ENCODE measurements at places on chromosomes 2 and 18. TPM values are rescaled to one million over a fixed set of nuclear protein-coding genes. Genes with fewer than 3 reads are reported as not detected.

The SLC19A3 gene
- polyA plus RNA-seq: 20.5 TPM

The CD28 gene
- 3.3 TPM for polyA plus RNA-seq

The POMC gene
- 1.5 TPM for polyA plus RNA-seq

The LYPD6B gene
- 35.8 TPM for polyA plus RNA-seq

The LBX2 gene
- 0.77 TPM for polyA plus RNA-seq

The MYOM1 gene
- 4.5 TPM for polyA plus RNA-seq

The RAB17 gene
- polyA plus RNA-seq: 19.1 TPM

The DOK6 gene
- 13.2 TPM for polyA plus RNA-seq

The DNAJC5G gene
- polyA plus RNA-seq: 0.35 TPM

The STK39 gene
- polyA plus RNA-seq: 23.6 TPM

The CCDC121 gene
- 13.0 TPM for polyA plus RNA-seq

The QPCT gene
- 13.5 TPM for polyA plus RNA-seq

The GDF7 gene
- 0.23 TPM for polyA plus RNA-seq

The TMEM247 gene
- not detected for polyA plus RNA-seq

The DSG1 gene
- polyA plus RNA-seq: not detected

The IL1R1 gene
- 107 TPM for polyA plus RNA-seq

The DSC2 gene
- polyA plus RNA-seq: 9.7 TPM

The STEAP3 gene
- polyA plus RNA-seq: 3.0 TPM

The PIEZO2 gene
- 251 TPM for polyA plus RNA-seq

The MRPL33 gene
- polyA plus RNA-seq: 103 TPM

The LRP2 gene
- polyA plus RNA-seq: 2.5 TPM

The GATA6 gene
- 67.1 TPM for polyA plus RNA-seq

The UGT1A8 gene
- polyA plus RNA-seq: not detected

The GALNT14 gene
- polyA plus RNA-seq: 8.3 TPM

The REG3A gene
- not detected for polyA plus RNA-seq

The CCDC74A gene
- polyA plus RNA-seq: 9.4 TPM

The MBP gene
- 11.3 TPM for polyA plus RNA-seq

The LIMS4 gene
- polyA plus RNA-seq: 4.5 TPM

The COL3A1 gene
- 1,284 TPM for polyA plus RNA-seq

The ZNF513 gene
- 12.8 TPM for polyA plus RNA-seq

The RRM2 gene
- 40.8 TPM for polyA plus RNA-seq

The GPBAR1 gene
- polyA plus RNA-seq: 1.2 TPM

The SIGLEC15 gene
- 0.37 TPM for polyA plus RNA-seq

The NYAP2 gene
- polyA plus RNA-seq: 0.21 TPM

The GPR17 gene
- polyA plus RNA-seq: 0.99 TPM

Measured in left lung (tissue), 14 donors.